T-helper 1 cell (primary cell): ENCODE measurements at places on chromosomes 16 and 17.

- DNase-seq, result no peak
These were observed at the start of gene ZNF205 for GRCh38 chr16:3112058-3112880. Gene ZNF205, plus strand, starts transcription at chr16:3112586. Its CDS starts 845 bp downstream, at chr16:3113431.

DNA sequence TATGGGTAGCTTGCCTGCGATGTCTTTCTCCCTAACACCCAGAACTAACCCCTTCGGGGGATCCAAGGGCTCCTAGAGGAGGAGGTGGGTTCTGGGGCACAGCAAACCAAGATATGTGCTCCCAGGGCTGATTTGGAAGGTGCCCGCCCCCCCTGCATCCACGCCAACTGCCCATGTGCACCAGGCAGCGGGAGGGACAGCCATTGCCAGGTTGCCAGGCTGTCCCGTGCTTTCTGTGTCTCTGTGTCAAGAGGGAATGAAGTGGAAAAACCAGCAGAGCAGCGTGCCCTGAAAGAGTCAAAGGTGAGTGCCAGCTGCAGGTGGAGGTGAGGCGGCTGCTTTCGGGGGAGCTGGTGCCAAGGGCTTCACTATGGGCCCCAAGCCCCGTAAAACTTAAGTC is 6.4 kb downstream of the TEKT5 start:
- no peak for DNase-seq

DNA sequence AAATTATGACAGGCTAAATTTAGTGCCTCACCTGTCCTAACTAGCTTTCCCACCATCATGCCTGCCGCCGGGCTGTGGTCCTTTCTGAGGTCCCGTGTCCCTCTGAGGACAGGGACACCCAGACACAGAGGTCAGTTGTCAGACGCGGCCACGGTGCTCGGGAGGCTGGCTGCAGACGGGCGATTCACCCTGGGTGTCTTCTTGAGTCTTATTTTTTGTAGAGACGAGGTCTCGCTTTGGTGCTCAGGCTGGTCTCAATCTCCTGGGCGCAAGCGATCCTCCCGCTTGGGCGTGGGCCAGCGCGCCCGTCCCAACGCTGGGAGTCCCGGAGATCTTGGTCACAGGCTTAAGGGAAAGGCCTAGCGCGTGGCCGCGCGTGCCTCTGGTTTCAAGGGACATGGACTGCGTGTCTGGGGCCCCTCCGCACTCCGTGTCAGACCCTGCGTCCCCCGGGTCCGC is 797 bp upstream of the RAB11FIP3 start:
- no peak for DNase-seq

GRCh38 chr17:45999900-46000290 is 845 bp downstream of the STH start:
- no peak for DNase-seq

- no peak for DNase-seq
These were observed 22.1 kb downstream of the RFFL start for GRCh38 chr17:35041390-35041789.

GRCh38 chr17:51191895-51192294 is 25.7 kb downstream of the NME2 start:
- DNase-seq, result no peak

DNA sequence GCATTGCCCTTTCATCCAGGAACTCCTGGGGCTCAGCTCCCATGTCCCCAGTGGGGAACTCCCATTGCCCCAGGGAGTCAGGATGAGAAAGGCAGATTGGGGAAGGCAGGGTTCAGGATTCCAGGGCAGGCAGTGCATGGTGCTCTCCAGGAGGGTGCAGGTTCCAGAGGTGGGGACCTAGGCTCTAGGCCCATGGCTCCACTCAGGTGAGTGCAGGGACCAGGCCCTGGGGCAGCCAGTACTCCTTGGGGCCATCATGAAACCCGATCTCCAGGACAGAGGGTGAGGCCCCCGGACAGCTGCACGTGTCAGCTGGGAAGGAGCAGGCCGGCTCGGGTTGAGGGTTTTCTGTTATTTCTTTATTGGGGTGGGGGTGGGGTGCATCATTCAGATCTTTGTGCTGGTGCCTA is 1.3 kb upstream of the MTSS2 start:
- no peak for DNase-seq

- peak; percentile 15 for DNase-seq
These were observed 2.0 kb upstream of the ARRB2 start for GRCh38 chr17:4708436-4708835.

GRCh38 chr17:79811011-79811867 is 14.4 kb upstream of the CBX8 start:
- DNase-seq, result peak; percentile 46

DNA sequence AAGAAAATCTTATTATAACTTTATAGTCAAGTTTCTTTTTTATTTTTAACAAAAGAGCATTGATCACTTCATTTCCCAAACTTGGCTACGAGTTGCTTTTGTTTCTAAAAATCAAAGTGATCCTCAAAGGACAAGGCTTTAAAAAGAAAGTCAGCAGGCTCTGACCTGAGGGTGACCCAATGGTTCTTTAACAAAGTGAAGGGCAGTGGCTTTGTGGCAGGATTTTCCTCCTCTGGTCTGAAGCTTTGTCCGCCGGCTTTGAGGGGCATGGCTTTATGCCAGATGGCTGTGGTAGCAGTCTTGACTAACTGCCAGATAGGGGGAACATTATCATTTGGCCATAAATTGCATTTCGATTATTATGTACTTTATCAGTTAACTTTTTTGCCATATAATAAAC is 28.5 kb downstream of the IQCK start:
- DNase-seq, result no peak

DNA sequence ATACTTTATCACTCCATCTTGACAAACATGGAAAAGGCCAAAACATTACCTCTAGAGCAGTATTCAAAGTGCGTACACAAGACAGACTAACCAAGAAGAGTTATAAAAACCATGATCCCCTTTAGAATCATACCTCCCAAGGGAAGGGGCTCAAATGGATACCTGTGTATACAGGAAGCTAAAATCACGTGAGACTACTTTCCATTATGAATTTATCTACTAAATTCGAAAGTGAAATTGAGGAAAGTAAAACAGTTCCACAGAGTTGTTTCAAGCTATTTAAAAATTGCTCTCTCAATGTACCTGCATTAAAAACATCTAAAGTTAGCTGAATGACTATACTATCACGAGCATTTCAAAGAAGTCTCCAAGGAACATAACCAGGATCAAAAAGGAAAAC is 32.7 kb downstream of the AP1G1 start:
- no peak for DNase-seq

DNA sequence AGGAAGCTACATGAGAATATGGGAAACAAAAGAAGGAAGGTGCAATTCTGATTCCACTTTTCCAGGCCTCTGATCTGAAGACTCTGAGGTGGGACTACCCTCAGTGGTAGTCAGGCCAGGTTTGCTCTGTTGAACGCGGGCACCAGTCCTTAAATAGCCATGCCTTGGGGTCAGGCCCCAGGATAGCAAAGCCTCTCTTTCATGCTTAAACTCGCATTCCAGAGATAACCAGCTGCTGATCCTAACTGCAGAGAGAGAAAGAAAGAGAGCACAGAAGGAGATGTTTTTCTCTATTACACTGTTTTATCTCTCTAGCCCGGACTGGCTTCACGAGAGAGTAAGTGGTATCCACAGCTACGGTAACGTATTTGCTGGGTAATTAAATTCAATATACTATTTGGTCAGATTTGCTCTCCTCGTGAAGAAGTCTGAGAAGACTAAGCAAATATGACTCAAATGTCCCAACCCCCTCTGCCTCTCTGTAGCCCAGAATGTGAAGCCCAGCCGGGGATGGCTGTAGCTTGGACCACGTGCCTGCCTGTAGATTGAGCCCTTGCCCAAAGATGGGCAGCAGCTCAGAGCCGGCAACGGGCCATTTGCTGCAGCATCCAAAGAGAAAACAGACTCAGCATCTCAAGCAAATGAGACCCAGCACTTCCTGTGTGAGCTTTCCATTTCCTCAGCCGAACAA is 122.2 kb downstream of the SMG6 start:
- DNase-seq, result no peak

DNA sequence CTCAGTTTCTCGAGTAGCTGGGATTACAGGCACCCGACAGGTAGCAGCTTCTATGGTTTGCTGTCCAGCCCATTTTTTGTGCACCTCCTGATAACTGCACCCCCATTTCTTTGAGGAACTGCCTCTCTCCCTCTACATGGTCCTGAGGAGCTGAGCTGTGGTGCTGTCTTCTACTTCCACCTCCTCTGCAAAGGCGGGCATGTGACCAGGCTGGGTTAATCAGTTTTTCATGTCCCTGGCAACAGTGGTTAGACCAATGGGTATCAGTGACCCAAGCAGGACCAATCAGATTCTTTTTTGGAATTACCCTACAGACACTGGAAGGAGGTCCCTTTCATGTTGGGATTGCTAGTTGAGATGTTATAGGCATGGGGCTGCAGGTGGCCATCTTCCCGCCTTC is 41.3 kb downstream of the TBX21 start:
- DNase-seq, result no peak

- no peak for DNase-seq
These were observed 14.7 kb upstream of the PLLP start for GRCh38 chr16:57299009-57299718.

GRCh38 chr17:4204710-4205173 is 59.0 kb downstream of the ANKFY1 start:
- no peak for DNase-seq

DNA sequence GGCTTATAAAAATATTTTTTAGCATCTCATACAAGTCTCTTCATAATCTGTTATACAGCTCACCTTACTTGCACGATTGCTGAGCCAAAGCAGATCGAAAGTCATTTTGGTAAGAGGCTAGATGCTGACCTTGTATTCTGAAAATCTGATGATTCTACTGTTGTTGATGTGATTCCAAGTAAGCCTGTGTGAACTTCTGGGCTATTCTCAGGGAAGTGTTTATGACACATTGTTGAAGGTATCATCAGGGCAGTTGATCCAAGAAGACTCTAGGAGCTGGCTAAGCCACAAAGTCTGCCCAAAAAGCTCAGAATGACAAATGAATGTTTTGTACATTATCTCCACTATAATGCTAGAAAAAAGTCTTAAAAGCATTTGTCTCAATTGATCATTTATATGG is 16.0 kb downstream of the OMG start:
- no peak for DNase-seq

GRCh38 chr16:57618296-57619132 is 9.9 kb upstream of the ADGRG1 start:
- no peak for DNase-seq

DNA sequence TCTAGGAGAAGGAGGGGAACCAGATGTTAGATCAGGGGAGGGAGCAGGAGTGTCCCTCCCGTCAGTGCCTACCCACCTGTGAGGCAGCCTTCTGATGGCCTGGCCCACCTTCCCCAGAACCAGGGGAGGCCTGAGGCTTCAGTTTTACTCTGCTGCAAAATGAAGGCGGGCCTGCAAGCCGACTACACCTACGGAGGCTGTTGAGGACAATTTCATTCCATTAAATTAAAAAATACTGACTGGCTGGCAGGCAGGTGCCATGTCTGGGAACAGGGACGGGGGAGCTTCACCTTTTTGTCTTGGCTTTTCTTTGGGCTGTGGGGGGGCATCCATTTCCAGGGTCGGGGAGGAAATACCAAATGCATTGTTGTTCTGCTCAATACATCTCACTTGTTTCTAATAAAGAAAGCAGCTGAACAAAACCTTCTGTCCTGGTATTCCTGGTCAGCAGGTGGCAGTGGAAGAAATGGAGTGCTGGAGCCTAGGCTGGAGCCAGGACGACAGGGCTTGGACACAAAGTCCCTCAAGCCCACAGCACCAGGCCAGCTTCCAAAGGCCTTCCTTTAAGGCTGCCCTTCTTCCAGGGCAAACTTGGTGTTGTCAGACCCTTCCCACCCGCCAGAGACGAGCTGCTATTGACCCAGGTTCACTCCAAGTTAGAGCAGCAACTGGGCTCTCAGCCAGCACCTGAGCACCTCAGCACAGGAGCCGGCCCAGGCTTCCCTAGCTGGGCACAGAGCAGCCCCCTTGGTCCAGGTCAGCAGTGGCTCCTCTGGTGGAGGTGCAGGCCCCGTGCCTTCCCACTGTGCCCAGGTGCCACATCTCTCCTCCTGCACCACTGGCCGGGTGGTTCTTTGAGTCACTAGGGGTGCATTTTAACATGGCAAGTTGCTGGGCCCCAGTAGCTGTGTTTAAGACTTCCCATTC is 23.5 kb downstream of the PLCD3 start:
- DNase-seq, result no peak

DNA sequence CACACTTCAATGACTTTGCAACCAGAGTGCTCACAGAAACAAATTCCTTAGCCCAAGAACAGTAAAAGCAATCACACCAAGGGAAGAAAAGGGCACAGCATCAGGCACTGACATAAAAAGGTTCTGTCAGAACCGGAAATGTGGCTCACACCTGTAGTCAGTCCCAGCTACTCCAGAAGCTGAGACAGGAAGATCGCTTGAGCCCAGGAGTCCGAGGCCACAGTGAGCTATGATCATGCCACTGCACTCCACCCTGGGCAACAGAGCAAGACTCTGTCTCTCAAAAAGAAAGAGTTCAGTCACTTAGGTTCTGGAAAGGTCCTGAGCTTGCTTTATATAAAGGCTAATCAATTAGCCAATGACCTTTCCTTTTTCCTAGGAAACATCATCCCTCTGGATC is 22.7 kb downstream of the YWHAE start:
- no peak for DNase-seq

GRCh38 chr16:50842589-50842988 is 100.7 kb downstream of the CYLD start:
- DNase-seq, result no peak

- DNase-seq, result peak; percentile 26
These were observed 973 bp downstream of the SLC7A6 start for GRCh38 chr16:68265078-68265920.

DNA sequence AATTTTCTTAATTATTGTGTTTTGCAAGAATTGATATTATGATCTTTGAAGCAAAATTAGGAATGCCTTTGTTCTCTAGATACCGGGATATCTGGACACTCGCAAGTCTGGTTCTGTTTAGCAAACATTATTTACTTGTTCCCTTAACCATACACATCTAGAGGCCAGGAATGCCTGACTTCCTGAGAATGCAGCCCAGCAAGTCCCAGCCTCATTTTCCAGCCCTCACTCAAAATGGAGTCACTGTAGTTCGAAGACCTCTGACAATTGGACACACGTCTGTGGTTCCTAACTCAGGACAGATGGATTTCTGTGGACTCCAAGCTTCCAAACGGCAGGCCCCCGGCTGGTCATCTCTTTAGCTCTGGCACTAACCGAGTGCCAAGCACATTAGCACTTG is 355.4 kb upstream of the RBFOX1 start:
- no peak for DNase-seq

DNA sequence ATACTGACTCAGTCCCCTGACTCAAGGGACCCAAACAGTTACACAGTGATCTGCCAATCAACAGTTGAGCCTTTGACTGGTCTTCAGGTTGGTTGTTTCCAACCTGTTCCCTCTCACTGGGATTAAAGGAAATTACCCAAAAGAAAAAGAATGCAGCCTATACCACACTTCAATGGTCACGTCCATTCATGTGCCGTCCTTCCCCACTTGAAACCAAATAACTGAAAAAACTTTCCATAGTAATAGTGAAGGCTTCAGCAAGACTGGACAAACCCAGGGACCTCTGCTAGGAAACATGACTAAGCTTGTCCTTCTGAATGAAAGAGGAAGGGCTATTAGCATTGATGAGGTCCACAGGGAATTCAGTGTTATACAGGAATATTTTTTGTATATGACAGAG is 30.6 kb downstream of the MRPS23 start:
- no peak for DNase-seq
